ENCODE measurements at places on chromosomes 1 and 21.

DNA sequence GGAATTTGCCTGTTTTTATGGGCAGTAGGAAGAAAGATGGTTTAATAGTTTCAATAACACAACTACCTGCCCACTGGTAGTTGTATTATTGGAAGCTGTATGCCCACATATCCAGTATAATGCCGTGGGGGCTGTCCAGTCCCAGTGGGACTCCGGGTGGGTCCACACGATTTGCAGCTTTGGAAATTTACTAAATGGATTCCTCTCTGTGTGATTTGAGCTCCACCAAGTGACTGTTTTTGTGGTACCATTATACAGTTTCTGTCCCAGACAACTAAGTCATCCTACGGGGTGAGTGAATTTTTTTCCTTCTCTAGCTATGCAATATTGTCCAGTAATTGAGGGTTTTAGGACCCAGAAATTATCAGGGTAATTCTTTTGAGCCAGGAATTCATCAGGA is 86.8 kb downstream of the PLA2G4A start:
- no peak for DNase-seq

DNA sequence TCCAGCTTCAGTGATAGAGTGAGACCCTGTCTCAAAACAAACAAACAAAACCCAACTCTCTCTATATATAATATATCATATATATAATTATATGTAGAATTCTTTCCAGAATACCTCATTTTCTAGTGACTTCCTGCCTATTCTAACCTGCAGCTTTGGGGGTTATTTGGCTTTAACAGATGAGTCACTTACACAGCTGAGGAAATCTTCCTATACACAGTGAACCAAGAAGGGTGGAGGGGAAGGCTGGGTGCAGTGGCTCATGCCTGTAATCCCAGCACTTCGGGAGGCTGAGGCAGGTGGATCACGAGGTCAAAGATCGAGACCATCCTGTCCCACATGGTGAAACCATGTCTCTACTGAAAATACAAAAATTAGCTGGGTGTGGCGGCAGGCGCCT is 9.2 kb downstream of the RAB29 start:
- DNase-seq = peak; percentile 61

- DNase-seq = peak; percentile 67
Observed at GRCh38 chr1:20485527-20486456, at the start of gene CAMK2N1. Gene CAMK2N1, minus strand, starts transcription at chr1:20486210. Its CDS starts 831 bp downstream, at chr1:20485379.

DNA sequence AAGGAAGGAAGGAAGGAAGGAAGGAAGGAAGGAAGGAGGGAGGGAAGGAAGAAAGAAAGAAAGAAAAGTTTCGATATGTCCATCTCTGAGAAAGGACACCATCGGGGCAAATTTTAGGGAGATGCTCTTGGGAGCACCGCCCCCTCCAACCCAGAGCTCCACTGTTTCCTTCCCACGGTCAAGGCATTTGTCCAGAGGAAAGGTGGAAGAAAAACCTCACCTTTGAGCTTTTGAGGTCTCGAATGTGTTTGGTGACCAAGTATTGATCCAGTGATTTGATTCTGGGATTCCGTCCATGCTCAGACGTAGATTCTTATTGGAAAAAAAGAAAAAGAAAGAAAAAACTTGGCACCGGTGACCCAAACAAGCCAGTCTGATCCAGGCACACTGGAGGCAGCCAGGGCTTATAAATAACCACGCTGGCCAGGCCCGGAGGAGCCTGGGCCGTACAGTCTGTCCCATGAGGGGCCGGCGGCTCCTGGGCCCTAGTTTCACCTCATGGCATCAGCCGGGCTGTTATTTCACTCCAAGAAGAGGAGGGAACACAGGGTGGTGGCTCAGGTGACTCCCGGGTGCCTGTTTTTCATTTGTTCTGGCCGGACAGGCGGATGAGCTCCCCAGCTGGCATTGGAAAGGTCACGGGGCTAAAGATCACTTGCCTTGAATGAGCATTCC is 36.1 kb upstream of the SLC25A33 start:
- no peak for DNase-seq

- DNase-seq = peak; percentile 73
Observed at GRCh38 chr1:54249819-54250435, 50.0 kb downstream of the MRPL37 start.

- DNase-seq = peak; percentile 27
Observed at GRCh38 chr1:240492832-240493440, 119.0 kb downstream of the GREM2 start.

GRCh38 chr1:155650231-155650757 is 38.3 kb downstream of the YY1AP1 start:
- no peak for DNase-seq

- DNase-seq = no peak
Observed at GRCh38 chr1:12690156-12690555, 25.8 kb upstream of the AADACL3 start.

DNA sequence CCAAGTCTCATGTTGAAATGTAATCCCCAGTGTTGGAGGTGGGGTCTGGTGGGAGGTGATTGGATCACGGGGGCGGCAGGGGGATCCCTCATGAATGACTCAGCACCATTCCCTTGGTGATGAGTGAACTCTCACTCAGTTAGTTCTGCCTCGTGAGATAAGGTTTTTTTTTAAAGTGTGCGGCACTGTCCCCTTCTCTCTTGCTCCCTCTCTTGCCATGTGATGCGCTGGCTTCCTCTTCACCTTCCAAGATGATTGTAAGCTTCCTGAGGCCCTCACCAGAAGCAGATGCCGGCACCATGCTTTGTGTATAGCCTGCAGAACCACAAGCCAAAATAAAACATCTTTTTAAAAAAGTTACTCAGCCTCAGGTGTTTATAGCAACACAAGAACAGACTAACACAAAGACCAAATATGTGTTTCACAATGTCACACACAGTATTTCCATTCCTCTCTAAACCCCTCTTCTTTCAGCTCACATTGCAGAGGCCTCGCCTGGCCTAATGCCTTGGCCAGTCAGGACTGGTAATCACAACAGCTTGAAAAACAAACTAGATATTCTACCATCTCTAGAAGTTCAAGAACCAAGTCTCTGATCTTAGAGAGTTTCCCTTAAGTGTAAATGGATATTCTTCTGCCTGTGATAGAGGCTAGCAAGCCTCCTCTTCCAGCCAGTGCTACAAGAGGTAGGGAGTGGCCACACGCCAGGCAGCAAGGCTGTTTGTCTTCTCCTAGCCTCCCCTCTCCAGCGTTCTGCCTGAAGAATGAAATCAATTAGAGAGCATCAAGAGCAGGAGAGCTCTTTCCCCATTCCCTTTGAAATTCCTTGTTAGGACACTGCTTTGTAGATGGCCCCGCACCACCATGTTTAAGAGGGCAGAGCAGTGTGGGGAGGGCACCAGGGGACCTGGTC is 19.6 kb upstream of the RAP1A start:
- no peak for DNase-seq

GRCh38 chr21:42433946-42434551 is 30.3 kb downstream of the UBASH3A start:
- no peak for DNase-seq

GRCh38 chr21:24183077-24183476 is 1424.2 kb downstream of the MRPL39 start:
- no peak for DNase-seq
